AG20443 (cell line): ENCODE measurements at places on chromosomes 4 and X.

DNA sequence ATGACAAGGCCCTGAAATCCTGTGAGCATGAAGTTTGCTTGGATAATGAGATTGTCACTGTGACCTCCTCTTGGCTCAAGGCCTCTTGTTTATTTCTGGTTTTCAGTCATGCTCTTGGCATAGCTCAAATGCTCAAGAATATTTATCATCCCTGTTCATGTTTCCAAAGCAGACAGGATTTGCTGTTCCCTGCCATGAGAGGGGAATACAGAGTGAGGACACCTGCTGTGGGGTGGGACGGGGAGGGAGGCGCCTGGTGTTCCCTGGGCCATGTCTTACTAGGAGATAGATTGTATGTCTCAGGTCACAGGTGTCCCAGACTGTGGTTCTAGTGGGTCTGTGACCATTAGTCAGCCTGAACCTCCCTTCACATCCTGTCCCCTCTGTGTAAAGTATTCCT is 34.9 kb upstream of the SH3RF1 start:
- peak; percentile 35 for DNase-seq

DNA sequence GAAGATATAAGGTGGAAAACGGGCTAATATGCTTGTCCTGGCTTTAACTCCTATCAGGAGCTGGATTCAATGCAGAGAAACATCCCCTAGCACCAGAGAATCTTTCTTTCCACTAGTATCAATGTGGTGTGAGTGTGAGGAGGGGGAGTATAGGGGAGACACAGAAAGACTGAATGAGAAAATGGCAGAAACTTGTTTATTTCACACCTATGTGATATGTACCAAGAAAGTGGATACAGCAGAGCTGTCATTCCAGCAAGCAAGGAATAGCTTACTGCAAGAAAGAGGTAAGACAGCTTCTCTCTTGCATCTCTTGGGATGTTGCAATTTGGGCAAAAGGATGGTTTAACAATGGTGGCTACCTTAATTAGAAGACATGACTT is 105.6 kb downstream of the LNX1 start:
- no peak for DNase-seq

- no peak for DNase-seq
Observed at GRCh38 chrX:129706400-129707072, 32.2 kb upstream of the XPNPEP2 start.

- DNase-seq, result no peak
Observed at GRCh38 chrX:50372966-50373365, 97.7 kb downstream of the DGKK start.

DNA sequence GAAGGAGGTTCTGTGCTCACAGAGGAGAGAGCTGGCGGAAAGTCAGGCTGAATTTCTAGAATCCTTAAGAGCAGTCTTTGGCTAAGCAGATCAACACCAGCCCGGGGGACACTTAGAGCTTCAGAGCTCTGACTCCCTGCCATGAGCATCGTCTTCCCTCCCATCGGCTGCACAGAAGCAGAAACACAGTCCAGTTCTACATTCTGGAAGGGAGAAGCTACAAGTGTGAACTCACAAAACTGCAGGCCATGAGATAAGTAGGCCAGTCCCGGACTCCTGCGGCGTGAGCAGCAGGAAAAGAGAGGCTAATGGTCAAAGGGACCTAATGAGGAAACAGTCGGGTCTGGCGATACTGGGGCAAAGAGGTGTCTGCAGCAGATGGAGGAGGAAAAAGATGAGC is 211.5 kb downstream of the DHX15 start:
- no peak for DNase-seq

- DNase-seq, result no peak
Observed at GRCh38 chrX:154040863-154041262, 21.2 kb upstream of the IRAK1 start.

DNA sequence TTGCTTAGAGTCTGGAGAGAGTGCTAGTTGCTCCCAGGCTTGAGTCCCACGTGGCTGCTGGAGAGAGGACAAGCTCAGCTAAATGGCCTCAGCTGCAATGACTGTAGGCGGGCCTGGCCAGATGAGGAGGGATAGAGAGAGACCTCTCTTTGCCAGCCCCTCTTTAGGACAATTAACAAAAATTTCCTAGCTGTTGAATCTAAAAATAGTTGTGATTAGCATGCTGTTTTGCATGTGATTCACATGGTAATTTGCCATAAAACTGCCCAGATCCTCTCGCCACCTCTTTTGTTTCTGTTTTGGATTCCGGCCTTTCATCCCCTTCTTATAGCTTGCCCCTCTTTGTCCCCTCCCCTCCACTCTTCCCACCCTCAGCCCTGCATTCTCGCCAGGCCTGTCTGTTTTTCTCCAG is 28.9 kb upstream of the PRPS1 start:
- peak; percentile 20 for DNase-seq

DNA sequence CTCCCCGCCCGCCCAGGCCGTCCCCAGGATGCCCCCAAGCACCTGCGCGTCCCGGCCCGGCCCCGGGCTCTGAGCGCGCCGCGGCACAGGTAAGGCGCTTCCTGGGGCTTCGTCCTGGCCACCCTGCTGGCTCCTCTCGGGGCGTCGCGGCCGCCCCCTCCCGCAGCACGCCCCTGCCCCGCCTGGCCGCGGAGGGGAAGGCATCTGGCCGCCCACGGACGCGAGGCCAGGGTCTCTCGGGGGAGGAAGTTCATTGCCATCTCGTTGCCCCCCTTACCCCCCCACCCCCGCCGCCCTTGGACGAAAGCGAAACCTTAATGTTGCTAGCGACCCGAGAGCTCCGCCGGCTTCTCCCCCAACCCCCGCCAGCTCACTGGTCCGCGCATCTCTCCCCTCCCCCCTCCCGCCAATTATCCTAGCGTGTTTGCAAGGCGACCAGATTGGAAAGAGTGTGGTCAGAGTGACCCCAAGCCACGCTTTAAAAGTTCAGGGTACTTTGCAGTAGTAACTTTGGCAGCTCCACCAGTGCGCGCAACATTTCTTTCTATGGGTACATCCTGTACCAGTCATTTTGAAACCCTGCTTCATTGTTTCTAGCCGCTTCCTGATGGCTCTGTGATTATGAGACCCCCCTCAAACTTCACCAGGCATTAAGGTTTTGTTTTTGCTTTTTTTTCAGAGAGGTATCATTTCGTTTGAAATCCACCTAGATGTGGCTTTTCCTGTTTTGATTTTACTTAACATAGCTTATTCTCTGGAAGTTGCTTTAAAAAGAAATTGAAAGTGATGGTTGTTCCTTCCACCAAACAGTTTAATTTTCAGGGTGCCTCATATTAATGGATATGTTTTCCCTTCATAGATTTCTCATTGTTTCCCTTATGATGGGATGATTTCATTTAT is 626 bp downstream of the TBC1D1 start:
- peak; percentile 25 for DNase-seq

- no peak for DNase-seq
Observed at GRCh38 chr4:116733370-116733769, 352.0 kb downstream of the TRAM1L1 start.

DNA sequence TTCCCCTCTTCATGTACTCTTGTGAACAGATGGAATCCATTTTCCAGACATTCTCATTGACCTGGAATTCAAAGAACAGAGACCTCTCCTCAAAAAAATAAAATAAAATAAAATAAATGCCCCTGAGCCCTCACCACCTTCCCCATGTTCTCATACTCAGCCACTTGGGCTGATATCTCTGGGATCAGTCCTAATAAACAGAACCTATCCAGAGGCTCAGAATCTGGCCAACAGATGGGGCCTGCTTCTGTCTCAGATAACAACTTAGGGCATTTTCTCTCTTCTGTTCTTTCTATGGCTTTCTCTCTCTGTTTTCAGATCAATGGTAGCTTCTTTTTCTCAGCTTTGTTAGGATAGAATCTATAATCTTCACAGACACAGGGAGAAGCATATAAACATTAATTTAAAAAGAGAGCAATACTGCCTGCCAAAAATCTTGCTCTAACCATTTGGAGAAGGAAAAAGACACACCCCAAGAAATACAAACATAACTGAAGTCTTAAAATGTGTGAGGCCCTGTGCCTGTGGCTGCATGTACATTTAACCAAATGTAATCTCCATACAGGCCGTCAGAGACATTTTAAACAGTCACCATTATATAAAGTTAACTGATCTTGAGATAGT is 907.1 kb downstream of the FAT4 start:
- no peak for DNase-seq

- DNase-seq, result no peak
Observed at GRCh38 chr4:80922941-80923340, 107.6 kb upstream of the BMP3 start.

DNA sequence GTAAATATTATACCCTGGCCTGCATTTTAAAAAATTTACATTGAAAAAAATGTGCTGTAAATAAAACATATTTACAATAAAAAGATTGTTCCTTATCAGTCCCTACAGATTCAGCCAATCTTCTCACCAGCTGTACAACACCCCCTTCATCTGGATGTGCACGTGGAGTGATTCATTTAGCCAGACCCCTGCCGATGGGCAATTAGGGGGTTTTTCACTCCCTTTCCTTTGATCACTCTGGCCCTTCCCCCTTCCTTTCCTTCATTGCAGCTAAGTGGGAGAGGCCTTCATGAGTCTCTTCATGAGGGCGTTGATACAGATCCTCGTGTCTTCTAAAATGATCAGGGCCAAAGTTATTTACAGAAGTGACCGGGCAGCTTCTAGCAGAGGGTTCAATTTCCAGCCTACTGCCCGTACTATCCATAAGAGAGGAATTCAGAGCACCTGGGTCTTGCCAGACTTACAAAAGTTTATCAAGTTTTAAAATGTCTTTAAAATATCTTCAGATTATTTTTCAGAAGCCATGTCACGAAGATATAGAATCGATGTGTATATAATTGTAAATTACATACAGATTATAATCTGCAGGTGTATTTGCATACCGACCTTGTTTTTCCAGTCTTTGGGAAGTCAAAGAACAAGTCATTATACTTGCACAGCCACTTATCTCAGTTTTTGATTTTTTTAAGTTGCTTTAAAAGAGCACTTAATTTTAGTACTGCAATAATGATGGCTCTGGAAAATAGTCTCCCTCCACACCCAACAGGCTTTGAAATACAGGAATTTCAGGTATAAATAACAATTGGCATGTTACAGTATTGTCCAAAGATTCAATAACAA is 21.4 kb upstream of the RASL11B start:
- DNase-seq, result no peak

DNA sequence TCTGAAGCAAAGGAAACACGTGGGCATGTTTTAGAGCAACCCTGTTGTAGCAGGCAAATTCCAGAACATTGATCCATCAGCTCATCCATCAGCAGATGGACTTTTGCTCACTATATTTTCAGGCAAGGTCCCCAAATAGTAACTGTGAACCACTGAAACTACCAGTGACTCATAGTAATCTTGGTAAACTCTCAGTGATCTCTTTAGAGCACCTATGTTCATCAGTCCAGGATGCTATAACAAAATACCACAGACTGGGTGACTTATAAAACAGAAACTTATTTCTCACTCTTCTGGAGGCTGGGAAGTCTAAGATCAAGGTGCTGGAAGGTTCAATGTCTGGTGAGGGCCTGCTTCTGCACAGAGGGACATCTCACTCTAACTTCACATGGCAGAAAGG is 28.9 kb upstream of the BTC start:
- DNase-seq, result no peak

DNA sequence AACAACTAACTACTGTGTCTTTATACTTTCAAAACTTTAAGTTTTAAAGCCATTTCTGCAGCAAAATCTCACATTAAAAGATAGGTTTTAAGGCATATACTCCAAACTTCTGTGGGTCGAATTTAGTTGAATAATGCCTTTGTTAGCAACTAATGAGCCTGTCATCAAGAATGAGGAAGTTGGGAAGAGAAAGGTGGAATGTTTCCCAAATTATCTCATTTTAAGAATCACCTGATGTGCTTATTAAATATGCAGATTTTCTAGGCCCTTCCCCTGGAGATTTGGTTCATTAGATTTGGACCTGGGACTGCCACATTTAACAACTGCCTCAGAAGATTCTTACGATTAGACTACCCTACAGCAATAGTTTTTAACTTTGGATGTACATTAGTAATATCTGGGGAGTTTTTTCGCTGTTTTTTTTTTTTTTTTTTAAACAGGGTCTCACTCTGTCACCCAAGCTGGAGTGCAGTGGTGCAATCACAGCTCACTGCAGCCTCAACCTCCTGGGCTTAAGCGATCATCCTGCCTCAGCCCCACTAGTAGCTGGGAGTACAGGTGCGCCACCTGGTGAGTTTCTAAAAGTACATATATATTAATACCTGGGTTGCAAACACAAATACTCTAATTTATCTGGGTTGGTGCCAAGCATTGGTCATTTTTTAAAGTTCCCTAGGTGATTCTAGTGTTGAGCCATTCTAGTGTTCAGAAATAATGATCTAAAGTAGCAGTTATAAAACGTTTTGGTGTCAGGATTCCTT is 16.1 kb upstream of the TASL start:
- no peak for DNase-seq

DNA sequence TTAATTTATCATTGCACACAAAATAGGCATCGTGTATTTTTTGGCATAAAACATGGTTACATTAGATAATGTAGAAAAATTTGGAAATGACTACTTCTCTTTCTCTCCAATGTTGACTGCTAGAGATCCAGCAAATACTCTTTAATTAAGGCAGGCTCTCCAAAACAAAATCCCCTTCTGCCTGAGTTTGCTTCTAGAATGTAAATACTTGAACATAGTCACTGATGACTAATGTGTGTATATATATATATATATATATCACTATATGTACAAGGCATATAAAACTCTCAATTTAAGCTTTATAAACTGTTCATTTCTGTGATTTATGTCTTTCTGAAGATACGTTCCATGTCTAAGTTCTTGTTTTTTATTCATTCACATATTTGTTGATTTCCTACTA is 67.2 kb upstream of the CAMK2D start:
- no peak for DNase-seq

DNA sequence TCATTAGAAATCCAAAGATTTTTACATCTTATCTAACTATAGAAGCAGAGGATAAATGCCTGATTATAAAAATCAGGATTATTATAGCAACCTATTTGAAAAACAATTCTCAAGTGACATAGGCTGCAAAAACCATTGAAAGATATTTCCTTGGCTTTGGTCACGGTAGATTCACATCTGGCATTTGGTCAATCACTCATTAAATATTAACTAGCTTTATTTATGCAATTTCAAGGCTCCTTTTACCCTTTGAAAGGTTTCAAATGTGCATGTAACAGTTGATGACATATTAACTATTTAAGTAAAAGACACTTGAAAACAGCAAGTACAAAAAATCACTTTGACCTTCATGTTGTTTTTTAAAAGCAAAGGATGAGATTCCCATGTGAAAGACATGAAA is 98.1 kb downstream of the MMRN1 start:
- DNase-seq, result no peak

GRCh38 chrX:46506076-46506475 is 39.1 kb downstream of the ZNF674 start:
- no peak for DNase-seq

GRCh38 chrX:115553171-115553570 is 7.8 kb upstream of the PLS3 start:
- DNase-seq, result no peak
